HuH-7 (cell line): ENCODE measurements at places on chromosomes 4 and X.

GRCh38 chr4:97525236-97525635, 618.0 kb downstream of the STPG2 start:
- no peak for DNase-seq

DNA sequence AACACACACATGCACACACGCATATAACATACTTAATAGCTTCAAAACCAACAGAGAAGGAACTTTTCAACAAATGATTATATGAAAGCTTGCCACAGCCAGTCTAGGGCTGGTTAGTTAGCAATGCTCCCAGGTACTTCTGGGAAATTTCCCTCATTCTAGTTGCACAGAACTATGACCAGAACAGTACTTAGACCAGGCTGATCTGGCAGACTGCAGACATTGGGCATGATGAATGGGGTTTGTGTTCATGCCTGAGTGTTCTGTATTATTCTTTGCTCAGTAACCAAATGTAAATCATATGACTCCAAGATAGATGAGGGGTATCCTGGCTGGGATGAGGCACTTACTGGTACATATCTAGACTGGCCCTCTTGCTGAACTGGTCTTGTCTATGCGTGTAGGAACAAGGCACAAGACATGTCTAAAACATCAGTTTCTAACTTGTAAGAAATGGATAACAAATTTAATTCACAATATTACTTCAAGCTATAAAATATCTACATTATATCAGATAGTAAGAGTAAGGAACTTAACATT, 50.3 kb upstream of the GEMIN8 start:
- DNase-seq: no peak

- peak; percentile 49 for DNase-seq
These were observed 93.9 kb downstream of the NSUN7 start for GRCh38 chr4:40843696-40844095.

DNA sequence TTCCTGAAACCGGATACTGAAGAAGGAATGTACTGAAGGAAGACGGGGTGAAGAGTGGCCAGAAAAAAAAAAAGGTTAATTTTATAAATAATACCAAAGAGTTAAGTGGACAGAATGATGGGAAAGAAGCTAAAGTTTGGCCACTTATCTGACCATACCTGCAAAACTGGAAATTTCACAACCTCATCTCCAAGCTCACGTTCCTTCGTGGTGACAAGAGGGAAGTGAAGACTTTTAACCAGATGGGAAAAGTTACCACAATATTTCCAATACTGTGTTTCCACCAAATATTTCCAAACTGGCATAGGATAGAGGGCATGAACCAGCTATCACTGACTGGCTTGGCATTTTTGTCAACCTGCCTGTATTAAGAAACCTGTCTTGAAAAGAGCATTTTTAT, 56.4 kb downstream of the MAML3 start:
- DNase-seq: no peak
